ENCODE measurements at places on chromosomes 4 and X.

- DNase-seq, result no peak
Measured at GRCh38 chrX:47179221-47179927, 14.3 kb upstream of the UBA1 start.

GRCh38 chr4:52202251-52202779 lies 151.2 kb downstream of the SPATA18 start:
- no peak for DNase-seq

DNA sequence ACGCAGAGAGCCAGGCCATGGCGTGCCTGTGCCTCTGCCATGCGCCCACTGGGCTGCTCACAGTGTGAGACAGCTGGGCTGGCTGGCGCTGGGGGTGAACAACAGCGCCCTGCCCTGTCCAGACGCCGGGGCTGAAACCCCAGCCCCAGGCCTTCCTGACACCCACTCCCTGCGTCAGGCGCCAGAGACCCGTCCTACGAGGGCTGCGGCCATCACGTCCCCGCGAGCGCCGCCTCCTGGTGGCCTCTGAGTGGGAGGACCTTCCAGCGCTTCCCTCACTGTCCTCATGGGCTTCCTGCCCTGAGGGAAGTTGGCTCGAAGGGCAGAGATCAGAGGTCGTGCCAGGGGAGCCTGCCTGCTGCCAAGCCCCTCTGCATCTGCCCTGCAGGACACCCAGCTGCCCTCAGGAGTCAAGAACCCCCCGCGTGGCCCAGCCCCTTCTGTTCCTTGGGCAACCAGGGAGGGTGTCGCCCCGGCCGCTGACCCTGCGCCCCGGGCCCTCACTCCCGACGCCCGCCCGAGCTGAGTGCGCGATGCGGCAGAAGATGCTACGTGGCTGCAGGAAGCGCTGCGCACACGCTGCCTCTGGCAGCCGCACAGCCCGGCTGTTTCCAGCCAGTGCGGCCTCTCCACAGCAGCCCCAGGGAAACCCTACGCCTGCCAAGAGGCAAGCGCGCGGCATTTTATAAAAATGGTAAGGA lies 16.2 kb downstream of the NELFA start:
- no peak for DNase-seq

- DNase-seq, result no peak
Measured at GRCh38 chr4:80309294-80310004, 26.1 kb upstream of the CFAP299 start.

DNA sequence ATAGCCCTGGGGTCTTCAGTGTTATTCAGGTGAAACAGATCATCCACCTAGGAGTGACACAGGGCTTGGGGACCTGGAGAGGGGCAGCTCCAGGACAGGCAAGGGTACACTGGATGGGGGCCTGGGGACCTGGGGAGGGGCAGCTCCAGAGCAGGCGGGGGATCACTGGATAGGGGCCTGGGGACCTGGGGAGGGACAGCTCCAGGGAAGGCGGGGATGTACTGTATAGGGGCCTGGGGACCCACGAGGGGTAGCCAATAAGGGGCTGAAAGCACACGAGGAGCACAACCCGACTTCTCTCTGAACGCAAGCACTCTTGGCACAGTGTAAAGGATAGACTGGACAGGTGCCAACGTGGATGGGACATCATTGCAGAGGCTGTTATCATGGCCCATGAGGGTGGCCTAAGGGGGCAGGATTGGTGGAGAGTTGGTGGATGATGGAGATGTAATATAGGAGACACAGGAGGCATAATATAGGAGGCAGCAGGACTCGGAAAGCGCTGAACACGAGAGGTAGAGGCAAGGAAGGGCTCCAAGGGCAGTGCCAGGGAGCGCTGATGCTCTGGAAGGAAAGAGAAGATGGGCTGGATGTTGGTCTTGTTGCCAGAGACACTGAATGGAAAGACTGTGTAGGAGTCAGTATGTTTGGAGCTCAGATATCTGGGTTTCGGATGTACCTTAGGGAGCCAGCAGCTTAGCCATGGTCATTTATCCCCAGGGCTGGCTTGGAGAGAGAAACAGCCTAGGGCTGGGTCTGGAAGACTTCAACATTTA lies 37.9 kb upstream of the FGFBP2 start:
- DNase-seq, result no peak

DNA sequence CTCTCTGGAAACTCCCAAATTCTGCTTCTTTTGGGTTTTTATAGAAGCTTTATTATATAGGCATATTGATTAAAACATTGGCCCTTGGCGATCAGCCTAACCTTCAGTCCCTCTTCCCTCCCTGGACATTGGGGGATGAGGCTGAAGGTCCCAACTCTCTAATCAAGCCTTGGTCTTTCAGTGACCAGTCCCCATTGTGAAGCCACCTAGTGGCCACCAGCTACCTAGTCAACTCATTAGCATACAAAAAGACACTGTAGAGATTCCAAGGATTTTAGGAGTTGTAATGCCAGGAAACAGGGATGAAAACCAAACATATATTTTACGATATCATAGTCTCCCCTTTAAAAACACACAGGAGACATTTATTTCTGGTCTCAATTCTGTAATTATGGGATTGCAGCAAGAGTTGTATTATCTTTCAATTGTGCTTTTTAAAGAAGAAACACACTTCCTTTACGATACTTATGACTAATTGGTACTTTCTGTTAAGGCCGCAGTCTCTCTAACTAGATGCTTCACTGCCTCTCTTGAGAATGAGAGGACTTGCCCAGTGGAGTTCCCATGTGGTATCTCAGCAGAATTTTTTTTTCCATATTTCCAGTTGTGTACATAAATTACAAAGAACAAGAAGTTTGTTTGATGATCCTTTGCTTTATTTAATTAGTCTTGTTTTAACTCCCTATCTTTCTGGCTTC lies 58.2 kb downstream of the WDR17 start:
- DNase-seq, result no peak

DNA sequence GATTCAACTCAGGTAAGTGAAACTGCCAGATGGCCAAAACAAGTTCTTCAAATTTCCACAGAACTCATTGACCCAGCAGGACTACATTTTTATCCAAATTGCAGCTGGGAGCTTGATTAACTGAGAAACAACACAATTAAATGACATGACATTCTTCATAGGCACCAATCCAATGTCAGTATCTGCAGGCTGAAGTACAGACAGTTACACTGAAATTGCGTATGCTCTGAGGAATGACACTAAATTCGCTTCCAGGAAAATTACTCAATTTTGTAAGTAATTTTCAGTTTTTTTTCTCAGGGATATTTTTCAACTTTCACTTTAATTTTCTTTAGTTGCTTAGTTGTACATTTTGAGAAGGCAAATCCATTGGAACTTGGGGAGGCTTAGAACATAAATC lies 4.5 kb downstream of the C1GALT1C1 start:
- DNase-seq, result no peak

- no peak for DNase-seq
Measured at GRCh38 chrX:110954428-110955100, 141.4 kb upstream of the PAK3 start.

- DNase-seq, result no peak
Measured at GRCh38 chr4:125693228-125693627, 378.5 kb downstream of the FAT4 start.

- DNase-seq, result no peak
Measured at GRCh38 chr4:6779667-6780565, 2.6 kb upstream of the KIAA0232 start.

DNA sequence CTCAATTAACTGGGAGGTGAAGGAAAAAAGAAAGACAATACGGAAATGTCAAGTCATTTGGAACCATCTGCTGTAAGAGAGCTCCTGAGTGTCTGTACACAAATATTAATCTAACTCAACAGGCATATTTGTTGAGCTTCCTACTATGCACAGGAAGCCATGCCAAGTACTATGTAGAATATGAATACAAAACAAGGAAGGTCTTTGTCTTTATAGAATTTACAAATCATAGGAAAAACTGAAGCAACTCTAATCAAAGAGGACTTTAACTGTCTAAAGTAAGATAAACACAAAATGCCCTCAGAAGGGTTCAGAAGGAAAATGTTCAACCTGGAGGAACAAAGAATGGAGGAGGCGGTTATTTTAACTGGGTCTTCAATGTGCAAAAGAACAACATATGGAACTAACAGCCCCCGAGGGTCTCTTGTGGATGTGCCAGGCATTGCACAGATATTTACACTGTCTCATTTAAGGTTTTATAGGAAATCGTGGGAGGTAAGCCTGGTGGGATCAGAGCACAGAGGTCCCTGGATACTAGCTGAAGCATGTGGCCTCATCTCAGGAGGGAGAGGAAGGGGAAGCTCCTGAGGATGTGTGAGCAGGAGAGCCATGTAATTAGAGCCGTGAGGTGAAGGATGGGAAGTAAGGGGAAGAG lies 5.8 kb downstream of the FAM114A1 start:
- no peak for DNase-seq

DNA sequence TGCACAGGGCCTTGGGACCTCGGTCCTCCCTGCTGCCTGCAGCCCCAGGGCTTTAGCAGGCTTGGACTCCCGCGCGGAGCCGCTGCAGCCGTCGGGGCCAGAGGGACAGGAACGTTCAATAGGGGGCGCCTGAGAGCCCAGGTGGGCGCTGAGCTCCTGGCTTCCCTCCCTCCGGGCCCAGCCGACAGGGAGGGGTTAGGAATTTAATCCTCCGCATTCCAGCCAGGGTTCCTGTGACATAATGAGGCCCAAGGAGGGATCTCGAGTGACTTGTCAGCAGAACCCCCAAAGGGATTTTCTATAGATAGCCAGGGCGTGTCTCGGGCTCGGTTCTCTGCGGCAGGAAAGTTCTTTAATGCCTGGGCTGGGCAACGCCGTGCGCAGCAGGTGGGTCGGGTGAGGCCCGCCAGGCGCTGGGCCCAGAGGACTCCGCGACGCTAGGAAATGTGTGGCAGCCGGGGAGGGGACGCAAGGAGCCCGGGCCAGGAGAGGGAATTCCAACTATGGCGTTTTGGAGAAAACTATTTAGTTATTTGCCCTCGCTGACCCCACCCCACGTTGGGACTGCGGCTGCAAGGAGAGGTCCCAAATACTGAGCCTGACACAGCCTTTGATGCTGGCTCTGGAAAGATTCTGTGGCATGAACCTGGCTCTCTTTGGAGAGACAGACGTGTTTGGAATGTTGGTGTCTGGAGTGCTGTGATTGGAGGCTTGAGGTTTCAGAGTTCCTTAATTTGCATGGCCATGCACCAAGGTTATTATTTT lies 285.2 kb upstream of the GATB start:
- no peak for DNase-seq

GRCh38 chr4:95318044-95318443 lies 230.7 kb downstream of the UNC5C start:
- DNase-seq, result no peak

All from stimulated activated CD4-positive, alpha-beta T cell treated with anti-CD3 and anti-CD28 coated beads, Interleukin-1b, Interleukin-23, amount 100 ng/mL, for 4 hours (primary cell).